ENCODE measurements at places on chromosomes 2 and 18.

DNA sequence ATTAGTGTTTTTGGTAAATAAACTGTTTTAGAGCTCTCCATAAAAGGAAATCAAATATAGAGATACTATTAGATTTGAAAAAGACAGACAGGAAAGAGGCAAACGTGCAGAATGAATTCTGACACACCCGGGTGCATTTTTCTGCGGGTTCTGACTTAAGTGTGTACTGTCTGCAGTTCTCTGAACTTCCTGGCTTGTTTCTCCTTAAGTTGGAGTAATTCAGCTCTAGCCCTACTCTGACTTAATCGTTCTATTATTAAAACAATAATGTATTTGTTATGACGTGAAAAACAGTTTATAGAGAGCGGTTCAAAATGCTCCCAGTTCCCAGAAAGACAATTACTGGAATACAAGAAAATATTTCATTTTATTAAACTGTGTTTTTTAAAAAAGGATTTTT is 305.9 kb downstream of the ARHGAP15 start:
- DNase-seq, result no peak

DNA sequence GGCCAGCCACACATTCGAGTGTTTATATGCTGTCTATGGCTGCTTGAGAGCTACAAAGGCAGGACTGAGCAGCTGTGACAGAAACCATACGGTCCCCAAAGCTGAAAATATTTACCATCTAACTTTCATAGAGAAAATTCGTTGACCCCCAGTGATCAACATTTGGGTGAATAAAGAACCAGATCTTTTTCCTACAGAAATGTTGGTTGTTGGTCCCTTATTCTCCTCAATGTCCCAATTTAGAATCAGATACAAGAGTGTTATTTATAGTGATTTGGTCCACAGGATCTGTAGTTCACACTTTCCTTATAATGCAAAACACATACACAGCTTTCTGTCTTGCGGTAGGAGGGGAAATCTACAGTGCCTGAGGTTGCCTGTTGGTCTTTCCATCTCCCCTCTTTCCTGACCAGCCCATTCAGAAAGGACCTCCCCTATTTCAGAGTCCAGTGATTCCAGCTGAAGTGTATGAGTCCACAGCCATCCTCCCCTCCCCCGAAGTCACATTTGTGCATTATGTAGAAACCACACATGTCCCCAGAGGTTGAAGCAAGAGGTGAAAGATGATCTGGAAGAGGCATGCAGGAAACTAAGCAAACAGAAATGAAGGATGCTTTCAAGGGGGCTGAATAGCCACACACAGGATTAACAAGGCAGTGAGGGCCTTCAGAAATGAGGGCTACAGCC is 61.9 kb downstream of the SPRED2 start:
- DNase-seq, result no peak

GRCh38 chr18:73733806-73734314 is 413.8 kb downstream of the FBXO15 start:
- DNase-seq, result no peak

- DNase-seq, result peak; percentile 6
Measured at GRCh38 chr2:238936162-238937052, 88.5 kb downstream of the TWIST2 start.

DNA sequence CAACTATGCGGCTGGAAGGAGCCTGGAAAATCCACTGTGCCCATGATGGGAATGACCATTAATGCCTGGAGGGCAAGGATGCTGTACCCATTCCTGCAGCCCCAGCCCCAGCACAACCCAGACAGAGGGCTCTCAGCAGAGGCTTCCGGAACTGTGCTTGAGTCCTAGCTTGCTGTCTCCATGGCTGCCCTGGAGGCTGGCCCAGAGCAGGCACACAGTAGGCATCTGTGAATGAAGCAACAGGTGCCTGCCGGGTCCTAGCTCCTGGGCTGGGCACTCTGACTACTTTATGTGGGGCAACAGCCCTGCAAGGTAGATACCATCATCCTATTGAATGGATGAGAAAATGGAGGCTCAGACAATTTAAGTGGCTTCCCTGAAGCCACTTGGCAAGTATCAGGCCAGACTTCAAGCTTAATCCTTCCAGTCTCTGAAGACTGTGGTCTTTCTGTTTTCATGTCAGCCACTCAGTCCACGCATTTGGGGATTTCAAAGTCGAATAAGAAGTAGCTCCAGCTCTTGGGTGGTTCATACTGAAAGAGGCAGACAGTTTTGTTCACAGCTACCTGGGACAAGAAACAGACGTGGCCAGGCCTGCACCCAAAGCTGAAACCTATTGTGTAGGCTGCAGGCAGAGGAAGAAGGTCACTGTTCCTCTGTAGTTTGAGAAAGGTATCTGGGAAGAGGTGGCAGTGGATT is 237.5 kb downstream of the ZBTB7C start:
- no peak for DNase-seq

DNA sequence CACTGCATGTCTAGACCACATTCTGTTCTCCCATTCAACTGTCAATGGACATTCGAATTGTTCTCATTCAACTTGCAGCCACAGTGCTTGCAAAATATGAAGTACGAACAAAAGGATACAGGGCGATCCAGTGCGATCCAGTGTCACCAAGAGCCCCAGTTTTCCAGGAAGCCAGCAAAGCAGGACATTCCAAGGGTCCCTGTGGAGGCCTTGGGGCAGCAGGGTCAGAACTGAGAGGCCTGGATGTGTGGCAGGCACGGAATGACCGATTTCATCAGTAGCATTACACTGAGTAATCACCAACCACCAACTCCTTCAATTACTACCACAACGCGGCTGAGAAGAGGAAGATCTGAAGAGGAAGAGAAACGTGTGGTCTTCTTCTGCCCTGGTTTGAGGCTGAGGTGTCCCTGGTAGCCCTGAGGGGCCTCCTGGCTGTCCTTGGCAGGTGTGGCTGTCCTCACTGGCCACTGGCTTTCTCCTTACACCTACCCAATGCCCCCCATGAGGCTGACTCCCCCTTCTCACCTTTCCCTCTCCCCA is 172.7 kb upstream of the FHL2 start:
- DNase-seq, result no peak

- no peak for DNase-seq
Measured at GRCh38 chr2:75607988-75608683, 38.4 kb upstream of the MRPL19 start.

DNA sequence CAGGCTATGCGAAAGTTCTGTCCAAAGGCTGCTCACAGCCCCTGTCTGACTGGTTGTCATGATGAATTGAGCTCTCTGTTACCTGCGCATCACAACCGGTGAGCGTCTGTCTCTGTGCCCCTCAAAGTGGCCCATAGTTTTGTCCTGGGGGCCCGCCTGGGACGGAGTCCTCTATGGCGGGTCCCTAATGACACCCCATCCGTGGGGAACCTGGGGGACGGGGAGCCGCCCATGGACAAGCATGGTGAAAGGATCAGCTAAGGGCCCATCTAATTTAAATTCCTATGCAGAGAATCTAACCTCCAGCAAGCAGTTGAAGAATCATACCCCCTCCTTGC is 473 bp downstream of the ELMOD3 start:
- no peak for DNase-seq

DNA sequence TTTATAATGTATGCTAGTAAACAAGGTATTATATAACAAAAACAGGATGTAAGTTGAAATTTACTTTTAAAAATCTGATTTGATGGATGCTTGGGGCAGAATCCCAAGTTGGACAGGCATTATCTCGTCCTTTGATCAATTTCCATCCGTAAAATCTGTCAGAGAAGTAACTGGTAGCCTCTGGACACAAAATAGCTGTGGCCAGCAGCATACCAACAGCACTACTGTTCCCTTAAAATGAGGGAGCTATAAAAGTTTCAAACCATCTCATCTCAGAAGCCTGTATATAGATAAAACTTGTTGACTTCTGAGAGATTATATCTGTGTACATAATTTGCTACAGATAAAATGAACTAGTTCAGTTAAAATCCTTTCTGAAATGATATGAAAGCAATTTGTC is 14.7 kb upstream of the METAP1D start:
- no peak for DNase-seq

DNA sequence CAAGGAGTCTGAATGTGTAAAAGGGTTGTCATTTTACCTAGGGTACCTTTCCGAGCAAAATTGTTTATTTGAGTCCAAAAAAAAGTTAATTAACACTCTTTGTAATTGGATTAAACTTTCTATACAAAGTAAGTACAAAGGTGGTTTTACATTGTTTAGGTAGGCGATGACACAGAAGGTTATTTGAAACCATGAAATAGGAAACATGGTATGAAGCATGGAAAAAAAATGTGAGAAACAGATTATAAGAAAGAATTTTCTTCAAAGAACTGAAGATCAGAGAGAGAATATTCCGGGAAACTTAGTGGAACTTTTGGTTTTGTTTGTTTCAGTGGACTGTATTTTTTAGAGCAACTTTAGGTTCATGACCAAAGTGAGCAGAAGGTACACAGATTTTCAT is 32.7 kb downstream of the CARF start:
- DNase-seq, result no peak

GRCh38 chr2:106953779-106954178 is 67.8 kb upstream of the ST6GAL2 start:
- DNase-seq, result no peak

Measured in stimulated activated CD4-positive, alpha-beta T cell treated with anti-CD3 and anti-CD28 coated beads, Interleukin-2, amount 100 ng/mL, for 24 hours (primary cell).